Activated CD8-positive, alpha-beta memory T cell treated with anti-CD3 and anti-CD28 coated beads, Interleukin-2, amount 50 U/mL, for 48 hours (primary cell): ENCODE measurements at places on chromosomes 5 and 9.
A peak's percentile ranks its signal among the peaks of the same experiment; 100 is the strongest.

DNA sequence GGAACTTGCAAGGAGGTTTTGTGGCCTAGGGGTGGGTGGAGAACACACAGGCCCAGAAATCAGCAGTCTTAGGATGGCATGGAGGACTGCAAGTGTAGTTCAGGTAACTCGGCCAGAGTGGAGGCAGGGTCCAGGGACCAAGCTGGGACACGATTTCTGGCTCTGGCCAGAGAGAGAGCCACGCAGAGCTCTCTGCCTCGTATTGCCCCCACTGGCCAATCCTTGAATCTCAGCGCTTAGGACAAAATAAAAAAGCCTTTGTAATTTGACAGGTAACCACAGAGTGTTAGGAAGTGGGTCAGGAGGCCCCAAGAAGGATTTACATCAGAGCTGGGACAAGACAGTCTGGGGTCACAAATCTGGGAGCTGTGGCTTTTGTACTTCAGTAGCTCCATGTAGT, 11.7 kb downstream of the MAP3K1 start:
- DNase-seq = no peak

- DNase-seq = no peak
These were observed 15.5 kb upstream of the NCS1 start for GRCh38 chr9:130156672-130157071.

DNA sequence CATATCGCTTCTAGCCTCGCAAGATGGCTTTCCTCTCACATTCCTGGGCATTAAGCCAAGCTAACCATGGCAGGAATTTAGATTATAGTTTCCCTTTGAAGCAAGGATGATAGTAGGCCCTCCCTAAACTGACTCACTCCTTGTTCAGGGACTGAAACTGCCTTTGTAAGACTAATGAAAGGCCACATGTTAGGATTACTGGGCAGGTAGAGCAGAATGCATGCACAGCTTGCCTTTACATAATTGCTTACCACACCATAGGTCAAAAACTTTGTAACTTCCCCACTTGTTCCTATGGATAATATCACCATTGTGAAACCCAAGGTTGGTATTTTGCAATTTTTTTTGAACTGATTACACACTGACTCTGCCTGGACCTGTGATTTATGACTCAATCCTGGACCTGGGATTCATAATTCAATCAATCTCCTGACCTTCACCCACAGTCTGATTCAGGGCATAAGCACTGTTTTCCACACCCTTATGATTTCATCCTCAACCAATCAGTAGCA, 41.0 kb upstream of the PRDM9 start:
- DNase-seq = no peak

GRCh38 chr5:20347334-20347733, 359.3 kb upstream of the CDH18 start:
- no peak for DNase-seq

DNA sequence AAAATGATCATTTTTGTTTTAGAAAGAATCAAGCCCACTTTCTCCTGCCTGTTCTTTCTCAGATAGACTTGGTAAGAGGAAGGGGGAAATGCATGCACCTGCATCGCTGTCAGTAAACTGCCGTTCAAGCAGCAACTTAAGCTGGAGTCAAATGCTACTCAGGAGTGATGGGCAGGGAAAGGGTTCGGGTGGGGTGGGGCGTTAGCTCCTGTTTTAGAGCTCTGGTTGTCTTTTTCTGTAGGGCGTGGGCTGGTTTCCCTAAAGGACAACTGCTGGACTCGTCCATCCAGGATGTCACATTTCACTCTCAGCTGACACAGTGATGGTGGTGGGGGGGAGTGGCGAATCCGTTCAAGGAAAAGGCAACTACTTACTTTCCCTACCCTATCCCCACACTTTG, 75.0 kb downstream of the NDFIP1 start:
- DNase-seq = no peak

DNA sequence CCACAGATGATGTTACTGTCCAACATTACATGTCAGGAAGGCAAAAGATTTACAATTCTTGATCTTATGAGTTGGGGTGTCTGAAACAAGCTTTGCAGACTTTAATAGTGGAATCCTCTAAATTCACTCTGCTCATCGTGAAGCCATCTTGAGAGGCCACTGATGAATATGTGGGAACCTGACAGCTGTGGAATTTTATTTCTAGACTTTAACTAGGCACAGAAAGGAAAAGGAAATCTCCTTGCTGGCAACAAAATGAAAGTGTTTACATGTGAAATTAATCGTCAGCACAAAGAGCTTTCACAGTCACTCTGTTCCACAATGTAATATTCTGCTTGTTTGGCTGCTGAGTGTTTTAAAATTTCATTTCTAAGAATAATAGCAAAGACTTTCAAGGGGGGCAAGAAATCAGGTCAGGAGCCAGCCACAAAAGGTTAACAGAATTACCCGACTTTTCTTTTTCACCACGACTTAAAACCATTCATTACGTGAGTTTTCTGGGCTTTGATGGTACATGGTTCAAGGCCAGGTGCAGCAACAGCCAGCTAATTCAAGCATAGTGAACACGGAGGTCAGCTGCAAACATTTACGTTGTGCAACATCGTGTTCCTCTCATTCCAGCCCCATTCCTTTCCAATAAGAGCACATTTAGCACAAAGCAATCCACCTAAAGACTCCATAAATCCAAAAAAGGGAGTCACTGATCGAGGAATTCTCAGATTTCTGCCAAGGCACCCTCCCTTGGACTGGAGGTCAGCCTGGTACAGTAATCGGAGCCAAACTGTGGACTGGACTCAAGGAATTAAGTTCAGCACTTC, 14.6 kb downstream of the NREP start:
- no peak for DNase-seq

GRCh38 chr9:13279284-13280141, at the start of gene MPDZ:
Gene MPDZ, minus strand, starts transcription at chr9:13279692. Its CDS starts 29,377 bp downstream, at chr9:13250315.
- DNase-seq = no peak

DNA sequence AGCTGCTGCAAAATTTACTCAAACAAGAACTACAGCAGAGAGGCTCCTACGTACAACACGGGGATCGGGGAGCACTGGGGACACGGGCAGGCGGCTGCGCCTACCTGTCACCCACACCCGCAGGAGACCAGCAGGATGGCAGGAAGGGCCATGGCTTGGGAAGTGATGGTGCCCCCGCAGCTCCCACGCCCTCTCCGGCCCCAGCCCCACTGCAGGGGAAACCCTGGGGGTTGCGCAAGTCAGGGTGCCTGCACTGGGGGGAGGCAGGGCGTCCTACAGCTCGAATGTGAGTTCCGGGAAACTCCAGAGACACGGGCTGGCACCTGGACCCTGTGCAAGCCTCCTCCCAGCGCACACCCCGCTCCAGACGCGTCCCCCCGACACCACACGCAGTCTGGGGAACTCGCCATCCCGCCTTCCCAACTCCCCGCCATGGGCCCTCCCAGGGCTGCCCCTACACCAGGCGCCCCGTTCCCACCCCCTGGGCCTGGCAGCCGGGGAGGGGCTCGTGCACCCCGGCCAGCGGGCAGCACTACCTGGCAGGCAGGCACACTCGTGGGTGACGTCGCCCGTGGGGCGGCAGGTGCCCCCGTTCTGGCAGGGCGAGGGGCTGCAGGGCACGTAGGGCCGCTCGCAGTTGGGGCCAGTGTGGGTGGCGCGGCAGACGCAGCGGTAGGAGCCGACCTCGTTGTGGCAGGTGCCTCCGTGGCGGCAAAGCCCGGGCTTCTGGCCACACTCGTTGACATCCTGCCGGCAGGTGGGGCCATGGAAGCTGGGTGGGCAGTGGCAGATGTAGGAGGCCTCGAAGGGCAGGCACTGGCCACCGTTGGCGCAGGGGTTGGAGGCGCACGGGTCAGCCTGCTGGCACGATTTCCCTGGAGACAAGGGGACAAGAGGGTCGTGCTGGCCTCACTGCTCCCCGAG, 23.3 kb downstream of the NOTCH1 start:
- DNase-seq = no peak

- DNase-seq = no peak
These were observed 751.5 kb downstream of the MAT2B start for GRCh38 chr5:164256954-164257353.

DNA sequence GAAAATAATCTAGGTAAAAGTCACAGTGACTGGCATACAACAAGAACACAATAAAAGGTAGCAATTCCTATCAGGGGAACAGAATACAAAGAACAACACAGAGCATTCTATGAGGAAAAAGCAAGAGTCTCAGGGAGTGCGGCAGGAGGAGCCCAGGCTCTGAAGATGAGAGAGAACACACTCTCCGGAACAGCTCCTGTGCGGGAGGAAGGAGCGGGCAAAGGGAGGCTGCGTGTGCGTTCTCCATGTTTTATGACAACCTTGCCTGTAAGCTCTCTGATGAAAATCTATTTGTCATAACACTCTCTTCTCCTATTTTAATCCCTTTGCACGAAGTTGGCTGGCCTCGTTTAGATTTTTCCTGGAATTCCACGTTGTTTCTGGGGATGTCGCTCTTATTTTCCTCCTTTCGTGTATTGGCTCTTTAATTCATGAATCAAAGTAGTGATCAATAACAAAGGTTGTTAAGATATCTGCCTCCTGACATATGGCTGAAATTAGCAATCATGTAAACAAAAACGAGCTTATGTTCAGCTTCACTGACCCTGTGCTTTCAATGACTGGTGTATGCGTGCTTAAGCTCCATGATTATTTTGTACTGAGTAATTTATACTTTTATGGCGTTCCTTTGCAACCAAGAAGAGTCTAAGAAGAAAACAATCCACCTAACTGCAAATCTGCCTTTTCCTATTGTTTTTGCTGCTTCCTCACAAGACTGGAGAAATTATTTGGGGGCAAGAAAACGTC, 109.5 kb downstream of the MYO10 start:
- DNase-seq = no peak

DNA sequence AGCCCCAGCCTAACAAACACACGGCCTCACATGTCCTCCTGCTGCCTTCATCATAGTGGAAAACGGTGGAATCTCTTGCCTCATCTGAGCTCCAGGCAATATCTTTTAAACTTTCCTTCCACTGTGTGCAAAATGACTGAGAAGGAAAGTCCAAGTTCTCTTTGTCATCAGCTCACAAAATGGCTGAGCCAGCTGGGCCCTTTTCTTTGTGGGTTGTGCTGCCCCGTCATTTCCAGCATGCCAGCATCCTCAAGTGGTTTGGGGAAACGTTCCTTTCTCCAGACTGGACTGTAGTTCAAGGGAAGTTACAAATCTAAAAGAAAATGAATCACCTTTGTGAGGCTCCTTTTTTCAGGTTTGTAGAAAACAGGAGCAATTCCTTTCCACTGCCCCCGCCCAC, 171.1 kb upstream of the FSTL4 start:
- DNase-seq = no peak

DNA sequence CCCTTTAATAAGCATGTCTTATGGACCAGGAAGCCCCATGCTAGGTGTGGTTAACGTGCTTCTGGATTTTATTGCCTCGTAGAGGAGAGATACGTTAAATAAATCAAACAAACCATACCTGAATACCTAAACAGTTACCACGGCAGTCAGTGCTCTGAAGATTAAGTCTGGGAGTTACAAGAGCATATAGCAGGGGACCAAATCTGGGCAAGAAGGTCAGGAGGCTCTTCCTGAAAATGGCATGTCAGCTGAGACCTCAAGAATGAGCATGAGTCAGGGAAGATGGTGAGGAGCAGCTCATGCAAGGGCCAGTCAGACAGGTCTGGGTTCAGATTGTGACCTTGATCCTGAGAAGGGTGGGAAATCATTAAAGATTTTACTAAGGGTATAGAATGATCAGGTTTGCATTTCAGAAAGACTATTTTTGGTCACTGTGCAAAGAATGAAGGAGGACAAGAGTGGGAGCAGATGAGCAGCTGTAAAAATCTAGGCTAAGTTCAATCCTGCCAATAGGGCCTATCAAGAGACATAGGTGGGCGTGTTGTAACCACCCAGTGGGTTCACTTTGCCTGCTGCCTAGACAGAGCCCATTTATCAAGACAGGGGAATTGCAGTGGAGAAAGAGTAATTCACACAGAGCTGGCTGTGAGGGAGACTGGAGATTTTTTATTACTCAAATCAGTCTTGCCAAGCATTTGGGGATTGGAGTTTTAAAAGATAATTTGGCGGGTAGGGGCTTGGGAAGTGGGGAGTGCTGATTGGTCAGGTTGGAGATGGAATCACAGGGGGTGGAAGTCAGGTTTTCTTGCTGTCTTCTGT, 4.8 kb upstream of the ZNF366 start:
- no peak for DNase-seq

- DNase-seq = no peak
These were observed 594.2 kb upstream of the SGCD start for GRCh38 chr5:155732587-155733376.

DNA sequence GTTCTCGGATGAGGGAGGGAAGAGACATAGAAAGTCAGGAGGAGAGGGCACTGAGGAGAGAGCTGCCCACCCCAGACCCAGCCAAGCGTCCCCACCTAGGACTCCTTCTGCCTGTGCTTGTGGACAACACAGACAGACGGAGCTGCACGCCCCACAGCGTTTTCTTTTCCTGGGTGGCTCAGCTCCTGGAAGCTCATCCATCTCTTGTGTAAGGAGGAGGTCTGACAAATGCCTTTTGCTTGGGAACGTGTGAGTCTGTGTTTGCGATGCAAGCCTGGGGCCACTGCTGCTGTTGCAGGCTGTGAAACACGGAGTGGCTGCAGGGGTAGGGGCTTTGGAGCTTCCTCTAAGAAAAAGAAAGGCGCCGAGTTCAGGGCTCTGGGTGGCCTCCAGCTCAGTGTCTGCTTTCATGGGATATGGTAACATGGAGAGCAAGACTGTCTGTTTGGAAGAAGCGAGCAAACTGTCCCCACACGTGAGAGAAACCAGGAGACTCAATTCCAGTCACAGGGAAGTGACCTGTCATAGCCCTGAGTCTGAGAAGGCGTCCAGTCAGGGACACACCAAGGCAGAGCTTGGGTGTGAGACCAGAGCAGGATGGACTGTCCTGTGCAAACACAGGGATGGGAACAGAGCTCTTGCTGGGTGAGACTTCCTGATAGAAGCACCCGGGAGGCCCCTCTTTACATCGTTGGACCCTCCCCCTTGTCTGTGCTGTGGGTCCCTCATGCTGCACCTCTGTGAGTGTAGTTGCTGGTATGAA, 42.7 kb downstream of the GADD45G start:
- DNase-seq = no peak

GRCh38 chr5:13957032-13957645, 12.7 kb upstream of the DNAH5 start:
- DNase-seq = no peak

- peak; percentile 91 for DNase-seq
These were observed at the start of gene MACROH2A1 for GRCh38 chr5:135398855-135399793. Gene MACROH2A1, minus strand, starts transcription at chr5:135399231. Its CDS starts 10,138 bp downstream, at chr5:135389093.

- no peak for DNase-seq
These were observed 16.2 kb downstream of the PBX3 start for GRCh38 chr9:125763394-125763801.

DNA sequence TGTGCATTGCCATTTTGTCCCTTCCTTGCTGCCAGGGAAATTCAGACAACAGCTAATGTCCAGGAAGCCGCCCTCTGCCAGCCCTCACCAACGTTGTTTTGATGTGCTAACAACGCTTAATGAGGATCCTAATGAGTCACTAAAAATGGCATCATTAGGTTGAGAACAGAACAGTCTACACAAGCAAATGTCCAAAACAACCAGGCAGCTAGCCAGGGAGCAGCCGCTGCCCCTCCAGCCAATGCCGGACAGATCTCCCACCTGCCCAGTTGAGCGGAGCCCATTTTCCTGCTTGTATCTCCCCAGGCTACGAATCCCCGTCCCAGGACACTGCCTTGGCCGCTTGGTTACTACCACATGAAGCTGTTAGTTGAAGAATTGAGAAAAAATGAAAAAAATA, 40.4 kb upstream of the UNC5A start:
- no peak for DNase-seq
